Suppressor macrophage (primary cell): ENCODE measurements at places on chromosomes 3 and 15.

GRCh38 chr15:65998486-65998885 lies 129.2 kb downstream of the RAB11A start:
- DNase-seq: no peak

- no peak for DNase-seq
These were observed 376.5 kb downstream of the MECOM start for GRCh38 chr3:169286992-169287391.

GRCh38 chr15:96053031-96053780 lies 277.3 kb upstream of the NR2F2 start:
- DNase-seq: no peak

DNA sequence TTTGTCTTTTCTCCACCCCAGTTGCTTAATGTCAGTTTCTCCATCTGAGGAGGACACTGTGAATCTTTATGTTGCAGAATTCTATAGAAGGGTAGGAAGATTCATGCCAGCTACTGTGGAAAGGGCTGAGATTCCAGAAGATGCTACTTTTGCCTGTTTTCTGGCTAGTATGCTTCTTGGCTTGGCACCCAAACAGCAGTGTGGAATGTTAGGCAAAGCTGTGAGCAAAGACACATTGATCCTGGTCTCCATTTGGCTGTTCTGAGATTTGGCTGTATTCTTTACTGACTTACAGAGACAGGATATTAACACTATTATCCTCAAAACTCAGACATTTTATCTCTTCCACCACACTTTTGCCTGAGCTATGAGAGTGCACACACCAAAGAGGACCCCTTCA lies 39.3 kb downstream of the PDHB start:
- DNase-seq: no peak

GRCh38 chr3:143436231-143436930 lies 316.8 kb downstream of the CHST2 start:
- DNase-seq: no peak

GRCh38 chr15:31396881-31397560 lies 70.4 kb downstream of the KLF13 start:
- peak; percentile 62 for DNase-seq

DNA sequence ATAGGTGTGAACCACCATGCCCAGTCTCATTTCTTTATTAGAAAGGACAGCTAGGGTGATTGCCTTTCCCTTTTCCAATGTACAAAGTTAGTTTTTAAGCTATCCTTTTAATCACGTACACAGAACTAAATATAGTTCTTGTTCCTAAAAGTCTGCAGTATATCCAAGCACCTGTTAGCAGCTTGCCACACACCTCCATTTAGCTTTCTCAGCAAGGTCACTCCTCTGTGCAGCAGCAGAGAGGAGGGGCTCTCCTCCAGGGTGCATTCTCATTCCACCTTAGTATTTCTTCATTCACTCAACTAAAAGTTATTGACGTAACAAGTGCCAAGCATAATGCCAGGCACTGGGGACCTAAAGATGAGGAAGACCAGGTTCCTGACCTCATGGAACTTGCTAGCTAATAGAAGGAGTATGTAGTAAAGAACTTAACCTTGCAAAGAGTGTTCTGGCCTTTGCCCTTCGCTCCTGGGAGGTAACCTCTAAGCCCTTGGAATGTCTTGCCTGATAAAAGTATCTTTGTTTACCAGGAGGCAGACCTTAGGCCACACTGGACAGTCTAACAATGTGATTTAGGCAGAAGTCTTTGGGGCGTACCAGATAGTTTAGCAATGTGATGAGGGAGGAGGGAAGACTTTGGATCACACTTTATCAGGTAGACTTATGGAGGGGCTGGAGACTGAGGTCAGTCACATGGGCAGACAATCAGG lies 12.7 kb upstream of the PTPN9 start:
- DNase-seq: no peak

- no peak for DNase-seq
These were observed 78.4 kb downstream of the NEK10 start for GRCh38 chr3:27290760-27291159.

- DNase-seq: no peak
These were observed 210.8 kb upstream of the ARHGEF26 start for GRCh38 chr3:153910387-153910786.

DNA sequence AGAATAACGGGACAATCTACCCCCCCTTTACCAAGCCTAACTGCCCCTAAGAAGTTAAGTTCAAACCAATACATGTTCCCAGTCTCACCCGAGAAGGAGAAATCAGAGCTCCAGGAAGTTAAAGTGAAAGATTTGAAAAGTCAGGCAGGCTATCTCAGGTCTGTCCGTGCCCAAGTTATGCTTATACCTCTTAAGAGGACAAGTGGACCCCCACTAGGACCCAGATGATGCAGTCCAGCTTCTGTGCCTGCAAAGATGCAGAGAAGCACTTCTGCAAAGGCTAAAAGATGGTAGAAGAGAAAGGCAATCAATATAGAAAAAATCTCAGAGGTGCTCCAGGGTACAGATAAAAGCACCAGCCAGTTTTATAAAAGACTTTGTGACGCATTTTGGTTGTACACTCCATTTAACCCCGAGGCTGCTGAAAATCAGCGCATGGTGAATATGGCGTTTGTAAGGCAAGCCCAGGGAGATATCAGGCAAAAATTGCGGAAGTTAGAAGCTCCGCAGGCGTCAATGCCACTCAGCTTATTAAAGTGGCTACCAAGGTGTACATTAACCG lies 9.8 kb upstream of the SLC9C1 start:
- peak; percentile 49 for DNase-seq

DNA sequence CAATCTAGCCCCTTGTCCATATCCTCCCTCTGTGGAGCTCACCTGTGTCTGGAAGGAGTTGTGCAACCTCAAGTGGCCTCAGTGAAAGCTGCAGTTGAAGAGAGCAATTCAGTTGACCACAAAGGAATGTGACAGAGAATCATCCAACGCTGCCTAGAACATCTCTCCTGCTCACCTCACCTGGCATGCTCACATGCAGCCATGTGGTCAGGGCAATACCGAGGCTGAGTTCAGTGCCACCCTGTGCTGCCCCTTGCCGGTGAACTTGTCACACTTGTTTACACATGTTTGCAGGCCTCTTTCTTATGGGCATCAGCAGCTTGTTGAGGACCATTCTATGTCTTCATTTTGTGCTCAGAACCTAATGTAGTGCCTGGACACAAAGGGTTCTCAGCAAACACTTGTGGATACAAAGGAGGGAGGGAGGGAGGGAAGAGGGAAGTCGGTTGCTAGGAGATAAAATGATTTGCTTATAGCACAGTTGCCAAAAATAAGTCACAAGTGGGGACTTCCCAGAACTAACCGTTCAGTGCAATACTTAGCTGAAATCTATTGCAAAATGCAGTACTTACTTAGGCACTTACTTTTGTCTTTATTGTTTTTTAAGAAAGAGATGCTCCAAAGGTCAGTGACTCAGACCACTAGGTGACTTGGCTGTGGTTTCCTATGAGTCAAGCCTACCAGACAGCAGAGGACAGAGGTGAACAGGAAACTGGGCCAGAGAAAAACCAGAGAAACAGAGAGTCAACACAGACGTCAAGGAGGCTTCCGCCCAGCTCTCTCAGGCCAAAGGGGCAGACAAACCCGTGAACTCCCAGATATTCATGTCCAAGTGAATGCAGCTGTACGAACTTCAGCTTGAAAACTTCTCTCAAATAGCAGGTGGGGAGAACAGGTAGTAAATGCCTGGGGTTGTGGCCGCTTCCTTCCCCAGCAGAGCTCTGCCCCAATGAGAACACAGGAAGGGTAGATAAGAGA lies 227.8 kb upstream of the CTNNB1 start:
- DNase-seq: peak; percentile 92

DNA sequence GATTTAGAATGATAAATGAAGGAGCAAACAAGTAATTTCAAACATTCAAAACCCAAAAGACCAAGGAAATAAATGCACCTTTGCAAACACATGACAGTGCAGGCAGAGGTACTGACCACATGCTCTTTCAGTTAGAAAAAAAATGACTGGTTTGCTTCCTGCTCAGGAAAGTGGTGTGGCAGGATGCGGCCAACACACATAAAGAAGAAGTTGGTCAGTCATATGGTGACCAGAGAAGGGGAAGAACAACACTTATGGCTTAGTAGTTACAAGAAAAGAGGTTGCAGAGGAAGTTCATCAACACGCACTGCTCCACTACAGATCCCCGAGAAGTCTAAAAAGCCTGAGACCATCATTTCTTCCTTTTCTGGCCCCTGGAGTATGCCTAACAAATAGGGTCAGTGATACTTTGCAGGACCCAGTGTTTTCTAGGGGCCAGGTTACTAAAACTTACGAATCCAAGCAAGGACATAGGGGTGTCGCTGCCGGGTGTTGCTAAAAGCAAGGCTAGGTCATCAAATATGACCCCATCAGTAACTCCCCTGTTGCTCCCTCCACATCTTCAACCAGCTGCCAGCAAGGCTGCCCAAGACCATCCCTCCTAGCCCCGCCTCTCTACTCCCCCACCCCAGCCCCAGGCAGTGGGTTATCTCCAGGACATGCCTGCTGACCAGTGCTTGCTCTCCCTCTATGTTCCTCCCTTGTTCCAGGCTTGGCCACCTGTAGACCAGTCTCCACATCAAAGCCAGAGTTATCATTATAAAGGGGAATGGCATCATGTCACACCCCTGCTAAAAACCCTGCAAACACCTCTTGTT lies 11.2 kb downstream of the ATP8B4 start:
- DNase-seq: peak; percentile 79

- DNase-seq: no peak
These were observed 352.6 kb upstream of the CCDC54 start for GRCh38 chr3:107024551-107025026.

DNA sequence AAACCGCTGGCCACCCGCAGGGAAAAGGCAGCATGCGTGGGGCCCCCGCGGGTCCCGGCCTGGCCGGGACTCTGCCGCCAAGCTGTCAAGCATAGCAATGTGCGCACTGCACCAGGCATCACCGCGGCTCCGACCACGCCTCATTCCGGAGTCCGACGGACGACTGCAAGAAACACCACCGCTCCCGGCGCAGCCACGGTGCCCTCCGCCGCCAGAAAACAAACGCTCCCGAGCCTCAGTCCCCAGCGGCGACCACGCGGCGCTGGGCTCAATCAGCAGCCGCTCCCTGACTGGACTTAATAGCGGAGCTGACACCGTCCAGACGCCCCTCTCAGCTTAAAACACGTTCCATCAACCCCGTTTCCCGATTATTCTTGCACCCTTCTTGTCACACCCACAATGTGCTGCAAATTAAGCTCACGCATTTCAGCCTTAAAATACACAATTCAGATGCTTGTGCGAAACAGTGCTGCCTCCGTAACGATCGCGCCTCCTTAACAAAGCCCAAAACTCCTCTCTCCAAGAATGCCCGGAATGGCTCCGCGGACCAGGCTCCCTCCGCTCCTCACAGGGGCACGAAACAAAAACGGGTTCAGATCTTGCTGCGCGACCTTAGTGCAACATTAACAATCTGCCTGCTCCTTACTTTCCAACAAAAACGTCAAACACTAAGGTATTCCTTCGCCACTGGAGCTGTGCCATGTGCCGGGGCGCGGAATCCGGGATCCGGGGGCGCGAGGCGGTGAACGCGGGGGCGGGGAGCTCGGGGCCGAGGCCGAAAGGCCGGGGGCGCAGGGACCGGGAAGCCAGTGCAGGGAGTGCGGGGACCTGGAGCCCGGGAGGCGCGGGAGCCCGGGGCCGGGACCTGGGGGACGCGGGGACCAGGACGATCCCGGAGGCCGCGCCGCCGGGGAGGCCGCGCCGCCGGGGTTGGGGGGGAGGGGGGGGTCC lies 655 bp downstream of the CYFIP1 start:
- DNase-seq: peak; percentile 31

- DNase-seq: no peak
These were observed 23.1 kb downstream of the CDCP1 start for GRCh38 chr3:45123030-45123429.

DNA sequence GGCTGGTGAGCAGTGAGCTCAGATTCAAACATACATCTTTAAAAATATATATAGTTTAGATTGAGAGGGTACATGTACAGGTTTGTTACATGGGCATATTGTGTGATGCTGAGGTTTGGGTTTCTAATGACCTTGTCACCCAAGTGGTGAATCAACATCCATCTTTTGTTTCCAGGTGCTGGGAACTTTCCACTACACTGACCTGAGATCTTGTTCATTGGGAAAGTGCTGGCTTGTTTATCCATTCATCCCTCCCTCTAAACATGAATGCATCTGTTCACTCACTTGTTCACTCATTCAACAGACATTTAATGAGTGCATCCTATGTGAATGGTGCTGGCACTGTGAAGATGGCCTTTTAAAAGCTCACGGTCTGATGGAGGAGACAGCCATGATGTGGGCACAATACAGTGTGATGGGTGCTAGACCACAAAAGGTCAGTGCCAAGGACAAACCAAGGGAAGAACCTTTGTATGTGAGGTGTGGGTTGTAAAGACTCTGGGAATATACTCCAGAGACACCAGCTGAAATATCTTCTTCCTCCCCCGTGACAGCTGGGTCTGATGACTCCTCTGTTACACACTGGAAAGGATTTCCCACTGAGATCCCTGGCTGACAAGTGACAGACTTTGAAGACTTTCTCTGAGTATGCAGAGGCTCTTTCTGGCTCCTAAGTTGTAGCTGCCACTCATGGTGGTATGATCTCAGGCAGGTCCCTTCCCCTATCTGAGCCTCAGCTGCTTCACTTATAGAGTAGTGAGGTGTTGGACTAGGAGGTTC lies 16.2 kb upstream of the ITGA11 start:
- no peak for DNase-seq

- no peak for DNase-seq
These were observed 29.2 kb downstream of the SCAPER start for GRCh38 chr15:76875911-76876310.

- no peak for DNase-seq
These were observed 38.8 kb downstream of the CPA3 start for GRCh38 chr3:148903941-148904340.

- no peak for DNase-seq
These were observed 173.1 kb downstream of the MFSD1 start for GRCh38 chr3:158974904-158975303.

GRCh38 chr3:101732240-101732641 lies 7.8 kb downstream of the CEP97 start:
- no peak for DNase-seq

- peak; percentile 68 for DNase-seq
These were observed 6.9 kb upstream of the IL16 start for GRCh38 chr15:81189583-81190283.

DNA sequence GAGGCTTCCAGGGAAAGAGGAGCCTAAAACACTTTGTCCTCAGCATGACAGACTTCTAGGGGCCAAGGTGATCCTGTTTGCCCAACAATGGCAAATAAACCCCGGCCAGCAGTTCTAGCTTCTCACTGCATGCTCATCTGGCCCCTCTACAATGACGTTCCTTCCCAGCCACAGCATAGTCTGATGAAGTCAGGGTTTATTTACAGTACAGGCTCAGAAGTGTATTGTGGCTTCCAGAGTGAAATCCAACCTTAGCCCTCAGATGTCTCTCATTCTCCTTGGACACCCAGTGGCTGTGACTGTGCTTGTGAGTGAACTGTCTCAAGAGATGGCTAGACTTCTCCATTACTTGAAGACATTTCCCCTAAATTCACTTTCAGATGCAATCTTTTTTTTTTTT lies 40.8 kb downstream of the BFSP2 start:
- no peak for DNase-seq

DNA sequence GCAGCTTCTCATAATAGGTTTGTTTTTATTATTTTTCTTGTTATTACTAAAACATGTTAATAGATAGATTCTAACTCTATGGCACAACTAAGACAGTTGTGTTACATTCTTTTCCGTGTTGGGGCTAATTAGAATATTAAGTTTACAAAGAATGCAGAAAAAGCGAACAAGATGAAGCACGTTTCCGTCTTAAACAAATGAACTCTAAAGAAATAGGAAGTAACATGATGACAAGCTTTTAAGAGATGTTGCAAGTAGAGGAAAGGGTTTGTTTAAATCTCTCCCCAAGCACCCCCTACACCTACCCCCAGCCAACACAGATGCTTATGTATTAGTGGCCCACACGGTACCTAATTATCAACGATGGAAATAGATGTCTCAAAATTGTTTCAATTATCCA lies 207.1 kb downstream of the TP63 start:
- peak; percentile 6 for DNase-seq
